ENCODE measurements at places on chromosomes 7 and 10.
A peak's percentile ranks its signal among the peaks of the same experiment; 100 is the strongest.

DNA sequence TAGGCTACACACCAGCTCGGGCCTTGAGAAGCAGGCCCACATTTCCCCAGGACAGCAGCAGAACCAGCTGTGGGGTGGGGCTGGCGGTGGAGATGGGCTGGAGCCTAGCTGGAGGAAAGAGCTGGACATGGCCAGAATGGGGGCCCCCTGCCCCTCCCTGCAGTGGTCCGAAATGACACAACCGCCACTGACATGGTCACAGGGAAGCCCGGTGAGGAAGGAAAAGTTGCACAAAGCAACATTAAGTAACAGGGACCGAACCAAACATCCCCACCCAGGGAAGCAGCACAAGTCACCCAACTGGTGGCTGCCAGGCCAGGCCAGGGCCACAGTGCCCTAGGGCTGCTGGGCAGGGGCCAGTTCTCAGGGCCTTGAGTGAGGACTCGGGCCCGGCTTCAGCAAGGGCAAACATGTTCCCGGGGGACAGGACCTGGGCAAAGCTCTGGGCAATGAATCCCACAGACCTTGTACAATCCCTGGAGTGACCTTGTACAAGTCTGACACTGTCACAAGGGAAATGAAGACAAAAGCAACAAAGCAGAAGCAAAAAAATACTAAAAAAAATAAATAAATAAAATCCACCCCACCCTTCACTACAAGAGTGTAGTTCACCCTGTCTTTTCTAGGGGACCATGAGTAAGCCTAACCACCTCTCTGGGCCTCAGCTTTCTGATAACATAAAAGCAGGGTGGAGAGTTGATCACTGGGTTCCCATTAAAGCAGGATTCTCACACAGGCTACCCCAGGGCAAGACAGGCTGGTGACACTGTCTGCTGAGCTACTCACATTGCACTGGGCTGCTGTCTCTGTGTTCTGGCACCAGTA, 33.0 kb downstream of the PSAP start:
- no peak for ATAC-seq

- no peak for ATAC-seq
Observed at GRCh38 chr7:155881471-155882350, 69.4 kb upstream of the SHH start.

DNA sequence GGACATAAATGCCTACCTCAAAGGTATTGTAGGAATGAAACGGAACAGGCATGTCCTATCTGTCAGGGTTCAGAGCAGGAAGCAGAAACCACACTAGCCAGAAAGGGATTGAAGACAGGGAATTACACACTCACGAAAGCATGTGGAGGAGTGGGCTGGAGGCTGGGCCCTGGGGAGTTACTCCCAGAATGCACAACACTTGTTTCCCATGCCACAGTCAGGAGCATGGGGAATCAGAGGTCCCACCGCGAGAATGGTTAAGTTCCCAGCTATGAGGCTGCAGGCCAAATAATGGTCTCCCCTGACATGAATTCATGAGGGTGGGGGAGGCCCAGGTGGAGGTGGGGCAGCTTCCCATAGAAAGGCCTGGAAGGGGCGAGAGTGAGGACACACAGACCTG, 212.7 kb downstream of the HERPUD2 start:
- ATAC-seq: no peak

- ATAC-seq: peak; percentile 59
Observed at GRCh38 chr10:43231523-43232078, 35.3 kb downstream of the RASGEF1A start.

DNA sequence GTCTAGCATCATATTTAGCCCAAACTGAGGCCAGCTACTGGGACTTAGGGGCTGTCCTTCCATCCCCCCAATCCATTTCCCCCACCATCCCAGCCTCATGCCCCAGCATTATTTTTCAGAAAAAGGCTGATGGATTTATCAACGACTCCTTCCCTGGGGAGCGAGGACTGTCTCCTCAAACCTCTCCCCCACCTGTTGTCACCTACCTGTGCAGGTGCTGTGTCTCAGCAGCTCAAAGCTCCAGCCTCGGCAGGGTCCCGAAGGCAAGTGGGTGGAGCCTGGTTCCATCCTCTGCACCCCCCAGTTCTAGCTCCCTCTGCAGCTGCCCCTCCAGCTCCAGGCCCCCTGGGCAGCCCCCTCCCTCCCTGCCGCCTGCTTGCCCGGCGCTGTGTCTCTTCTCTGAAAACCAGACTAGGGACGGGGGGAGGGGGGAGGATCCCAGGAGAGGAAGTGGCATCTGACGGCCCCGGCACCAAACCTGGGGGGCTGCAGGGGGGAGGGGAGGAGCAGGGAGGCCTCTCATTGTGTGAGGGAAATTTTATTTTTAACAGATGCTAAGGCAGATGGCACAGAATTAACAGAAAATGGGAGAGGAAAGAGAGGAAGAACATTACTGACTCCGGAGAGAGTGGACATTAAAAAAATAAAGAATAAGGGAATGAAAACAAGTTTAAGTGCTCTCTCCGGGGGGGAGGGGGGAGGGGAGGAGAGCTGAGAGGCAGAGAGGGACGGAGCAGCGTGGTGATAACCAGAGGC, 61.7 kb upstream of the PAX2 start:
- no peak for ATAC-seq

All from stimulated activated memory B cell treated with anti-CD40 and anti-IgM and Interleukin-4, amounts not matched to agents 10 μg/mL and 1 μg/mL and 100 μg/mL, for 72 hours (primary cell).